ENCODE measurements at places on chromosomes 6 and 20.

DNA sequence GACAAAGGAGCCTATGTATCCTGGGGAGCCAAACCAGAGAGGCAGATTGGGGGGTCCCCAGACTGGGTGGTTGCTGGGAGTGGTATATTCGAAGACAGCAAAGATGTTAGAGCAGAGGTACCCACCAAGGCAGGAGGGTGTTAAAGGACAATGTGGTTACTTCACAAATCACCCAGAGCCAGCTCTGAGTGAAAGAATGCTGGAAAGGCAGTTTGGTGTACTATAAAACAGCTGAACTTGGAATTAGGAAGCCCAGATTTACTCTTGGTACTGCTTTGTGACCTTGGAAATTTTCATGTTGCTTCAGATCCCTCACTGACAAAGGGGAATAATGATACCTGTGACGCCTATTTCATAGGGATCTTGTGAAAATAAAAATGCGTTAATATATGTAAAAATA lies 121.6 kb downstream of the CD164 start:
- DNase-seq = no peak

DNA sequence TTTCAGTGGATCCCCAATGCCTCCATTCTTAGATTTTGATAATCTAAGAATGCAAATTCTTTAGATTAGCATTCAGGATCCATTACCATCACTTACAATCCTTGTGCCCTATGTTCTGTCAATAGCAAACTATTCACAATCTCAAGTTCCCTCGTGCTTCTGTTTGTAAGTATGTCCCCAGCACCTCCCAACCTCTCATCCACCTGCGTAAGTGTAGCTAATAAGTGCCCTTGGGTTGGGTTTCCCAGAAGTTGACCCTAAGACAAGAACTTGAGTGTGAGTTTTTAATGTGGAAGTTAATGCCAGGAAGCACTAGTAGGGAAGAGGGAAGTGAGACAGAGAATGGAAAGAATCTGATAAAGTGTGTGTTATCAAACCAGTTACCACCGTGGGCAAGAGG lies 72.6 kb upstream of the PAK5 start:
- no peak for DNase-seq

DNA sequence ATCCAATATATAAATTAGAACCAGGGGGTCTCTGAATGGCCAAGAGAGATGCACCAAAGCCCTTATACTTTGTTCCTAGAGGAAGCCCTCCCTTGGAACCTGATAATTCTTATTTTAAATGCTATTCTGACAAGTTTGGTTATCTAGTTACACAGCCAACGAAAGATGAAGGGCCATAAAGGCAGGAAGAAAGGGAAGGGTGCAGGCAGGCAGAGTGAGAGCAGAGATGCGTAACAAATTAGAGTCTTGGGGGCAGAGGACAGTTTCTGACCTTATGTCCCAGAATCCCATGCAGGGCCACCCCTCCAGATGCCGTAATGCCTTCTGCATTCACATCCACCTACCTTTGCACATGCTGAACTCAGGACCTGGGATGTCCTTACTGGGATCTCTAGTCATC lies 344.6 kb upstream of the ARID1B start:
- no peak for DNase-seq

- DNase-seq = no peak
Observed at GRCh38 chr20:45765980-45766379, 25.7 kb downstream of the WFDC3 start.

DNA sequence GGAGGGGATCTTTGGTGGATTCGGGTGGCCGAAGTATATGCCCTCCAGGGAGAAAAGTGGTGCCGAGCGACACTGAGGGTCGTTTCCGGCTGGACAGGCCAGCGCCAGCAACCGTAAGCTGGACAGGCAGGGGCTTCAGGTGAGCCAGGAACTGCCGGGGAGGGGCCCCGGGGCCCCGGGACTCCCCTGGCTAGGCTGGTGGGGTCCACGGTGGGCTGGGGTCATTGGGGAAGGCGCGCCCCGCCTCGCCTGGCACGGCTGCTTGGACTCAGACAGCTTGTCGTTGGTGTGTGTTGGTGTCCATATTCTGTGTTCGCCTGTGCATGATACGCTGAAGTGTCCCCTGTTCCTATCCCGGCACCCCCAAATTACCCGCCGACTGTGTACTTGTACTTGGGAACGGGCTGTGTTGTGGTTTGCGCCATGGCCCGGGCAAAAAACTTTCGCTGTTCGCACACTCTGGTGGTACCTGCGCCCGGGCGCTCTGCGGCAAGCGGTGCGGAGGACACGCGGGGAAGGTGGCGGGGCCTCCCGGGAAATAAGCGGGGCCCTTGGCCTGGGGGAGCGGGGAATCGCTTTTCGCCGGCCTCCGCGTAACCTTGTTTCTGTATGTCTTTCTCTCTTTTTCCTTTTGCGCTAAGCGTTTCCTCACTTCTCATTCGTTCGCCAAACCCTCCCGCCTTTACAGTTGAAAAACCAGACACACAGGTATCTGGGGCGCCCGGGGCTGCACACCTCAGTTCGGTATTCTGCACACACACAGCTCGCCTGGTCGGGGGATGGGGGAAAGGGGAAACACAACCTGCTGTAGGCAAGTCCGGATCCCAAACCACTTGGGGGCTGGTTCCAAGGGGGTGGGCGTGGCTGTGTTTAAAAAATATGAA lies 3.2 kb downstream of the GNAS start:
- no peak for DNase-seq

- DNase-seq = no peak
Observed at GRCh38 chr6:146881228-146882181, 282.7 kb downstream of the ADGB start.
